ENCODE measurements at places on chromosomes 16 and 17.

GRCh38 chr16:58099097-58099955, 29.9 kb downstream of the CFAP20 start:
- no peak for DNase-seq

- no peak for DNase-seq
Observed at GRCh38 chr16:88398874-88399178, 16.1 kb downstream of the ZNF469 start.

- no peak for DNase-seq
Observed at GRCh38 chr17:67489273-67489672, 112.2 kb downstream of the PITPNC1 start.

- no peak for DNase-seq
Observed at GRCh38 chr16:68363658-68364521, 53.1 kb downstream of the PRMT7 start.

GRCh38 chr16:59899940-59900339, 1165.8 kb upstream of the GOT2 start:
- DNase-seq: no peak

DNA sequence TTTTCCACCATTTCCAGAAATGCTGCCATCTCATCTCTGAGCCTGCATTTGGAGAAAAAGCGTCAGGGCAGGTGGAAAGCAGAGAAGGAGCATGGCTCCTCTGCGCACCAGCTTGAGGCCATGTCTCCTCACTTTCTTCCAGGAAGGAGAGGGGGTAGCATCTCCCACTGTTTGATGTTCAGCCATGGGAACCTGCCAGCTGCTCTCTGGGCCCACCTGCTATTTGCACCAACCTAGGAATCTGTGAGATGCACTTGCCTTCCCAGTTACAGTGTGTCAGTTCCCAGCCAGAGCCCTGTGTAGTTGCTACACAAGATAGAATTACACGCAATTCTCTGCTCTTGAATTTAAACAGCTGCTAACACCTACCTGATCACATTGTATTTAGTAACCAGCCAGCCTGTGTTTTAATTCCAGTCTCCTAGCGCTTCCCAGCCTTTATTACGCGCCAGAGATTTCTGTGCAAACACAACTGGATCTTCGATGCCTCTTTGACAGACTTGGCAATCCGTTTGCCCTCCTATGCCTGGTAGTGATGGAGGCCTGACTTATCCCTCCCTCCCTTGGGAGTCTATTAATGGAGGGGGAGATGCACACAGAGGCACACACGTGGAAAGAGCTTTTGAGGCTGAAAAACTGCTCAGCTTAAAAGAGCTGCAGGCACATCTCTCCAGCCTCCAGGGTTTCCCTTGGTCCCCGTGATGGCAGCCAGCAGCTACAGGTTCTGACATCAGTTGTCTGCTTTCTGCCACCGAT, 98.1 kb upstream of the SEC14L1 start:
- no peak for DNase-seq

DNA sequence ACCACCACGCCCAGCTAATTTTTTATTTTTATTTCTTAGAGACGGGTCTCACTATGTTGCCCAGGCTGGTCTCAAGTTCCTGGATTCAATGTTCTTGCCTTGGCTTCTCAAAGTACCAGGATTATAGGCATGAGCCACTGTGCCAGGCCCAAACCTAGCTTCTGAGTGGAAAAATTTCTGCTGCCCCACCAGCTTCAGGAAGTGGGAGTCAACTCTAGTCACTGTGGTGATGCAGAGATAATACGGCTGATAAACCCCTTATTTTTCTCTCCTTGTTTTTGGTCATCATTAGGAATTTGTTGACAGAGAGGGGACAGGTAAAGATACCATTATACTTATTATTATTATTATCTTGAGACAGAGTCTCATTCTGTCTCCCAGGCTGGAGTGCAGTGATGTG, 27.8 kb upstream of the PHOSPHO1 start:
- DNase-seq: no peak

DNA sequence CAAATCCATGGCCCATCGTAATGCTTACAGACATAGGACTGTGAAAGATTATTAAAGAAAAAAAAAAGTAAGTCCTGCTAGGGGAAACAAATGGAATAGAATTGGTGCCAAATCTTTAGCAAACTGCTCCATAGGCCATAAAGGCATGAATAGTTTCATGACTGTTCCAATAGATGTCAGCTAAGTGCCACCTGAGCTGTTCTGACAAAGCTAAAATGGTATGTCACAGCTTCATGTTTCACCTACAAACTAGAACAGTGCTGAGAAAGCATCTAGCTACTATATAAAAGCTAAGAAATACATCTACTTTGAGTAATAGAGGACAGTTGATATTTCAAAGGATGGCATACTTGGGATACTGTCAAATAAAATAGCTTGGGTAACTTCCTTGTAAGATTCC, 771.6 kb upstream of the CA10 start:
- no peak for DNase-seq

- peak; percentile 40 for DNase-seq
Observed at GRCh38 chr17:35089586-35090296, 26.2 kb upstream of the RFFL start.

Data from stimulated activated CD4-positive, alpha-beta T cell treated with anti-CD3 and anti-CD28 coated beads, Interleukin-12 subunit alpha, Interleukin-12 subunit beta, amount 100 ng/mL, for 24 hours (primary cell).